Activated T-helper 9 cell treated with anti-CD3 and anti-CD28 coated beads, Interleukin-2, amount 50 U/mL, for 16 hours (primary cell): ENCODE measurements at places on chromosomes 3 and 15.

DNA sequence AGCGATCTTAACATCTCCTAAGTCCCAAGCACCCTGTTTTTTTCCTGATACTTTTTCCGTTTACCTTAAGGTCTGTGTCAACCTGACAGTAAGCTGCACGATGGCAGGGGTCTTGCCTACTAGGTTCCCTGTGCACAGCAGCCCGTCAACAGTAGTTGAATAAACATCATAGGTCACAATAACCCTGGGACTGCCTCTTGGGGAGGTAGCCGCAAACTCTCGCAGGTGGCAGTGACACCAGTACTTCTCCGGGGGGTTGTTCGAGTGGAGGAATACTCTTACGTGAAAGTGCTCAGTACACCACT lies 365 bp upstream of the PDCD6IP start:
- no peak for DNase-seq

DNA sequence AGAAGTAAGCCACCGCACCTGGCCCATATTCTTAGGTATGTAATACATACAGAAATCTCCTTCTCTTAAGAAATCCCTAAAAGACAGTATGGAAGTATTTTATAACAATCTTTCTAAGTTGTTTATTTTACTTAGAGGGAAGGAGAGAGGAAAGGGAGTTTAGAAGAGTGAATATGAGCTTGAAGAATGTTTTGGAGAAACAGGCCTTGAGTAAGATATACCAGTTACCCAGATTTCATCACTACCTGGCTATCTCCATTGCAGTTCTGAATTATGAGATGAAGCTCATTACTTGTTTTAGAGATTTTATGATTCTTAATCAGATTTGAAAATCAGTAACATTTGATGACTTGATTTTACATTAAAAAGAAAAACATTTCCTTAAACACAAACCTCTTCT lies 71.9 kb downstream of the DCUN1D1 start:
- DNase-seq, result no peak

- DNase-seq, result no peak
Observed at GRCh38 chr3:178083906-178084866, 452.1 kb upstream of the KCNMB2 start.

- DNase-seq, result no peak
Observed at GRCh38 chr3:114498539-114499370, 204.9 kb downstream of the TIGIT start.

DNA sequence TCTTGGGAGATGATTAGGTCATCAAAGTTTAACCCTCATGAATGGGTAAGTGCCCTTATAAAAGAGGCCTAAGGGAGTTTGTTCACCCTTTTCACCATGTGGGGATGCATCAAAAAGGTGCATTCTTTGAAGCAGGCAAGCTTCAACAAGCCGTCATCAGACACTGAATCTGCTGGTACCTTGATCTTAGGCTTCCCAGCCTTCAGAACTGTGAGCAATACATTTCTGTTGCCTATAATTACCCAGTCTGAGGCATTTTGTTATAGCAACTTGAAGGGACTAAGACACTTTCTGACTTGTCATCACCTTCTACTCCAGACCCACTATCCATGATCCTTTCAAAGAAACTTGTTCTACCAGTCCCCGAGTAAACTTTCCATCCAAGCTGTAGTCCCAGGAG lies 44.6 kb upstream of the LRRC58 start:
- no peak for DNase-seq

- DNase-seq, result no peak
Observed at GRCh38 chr15:101810456-101810855, 1.5 kb upstream of the OR4F15 start.

DNA sequence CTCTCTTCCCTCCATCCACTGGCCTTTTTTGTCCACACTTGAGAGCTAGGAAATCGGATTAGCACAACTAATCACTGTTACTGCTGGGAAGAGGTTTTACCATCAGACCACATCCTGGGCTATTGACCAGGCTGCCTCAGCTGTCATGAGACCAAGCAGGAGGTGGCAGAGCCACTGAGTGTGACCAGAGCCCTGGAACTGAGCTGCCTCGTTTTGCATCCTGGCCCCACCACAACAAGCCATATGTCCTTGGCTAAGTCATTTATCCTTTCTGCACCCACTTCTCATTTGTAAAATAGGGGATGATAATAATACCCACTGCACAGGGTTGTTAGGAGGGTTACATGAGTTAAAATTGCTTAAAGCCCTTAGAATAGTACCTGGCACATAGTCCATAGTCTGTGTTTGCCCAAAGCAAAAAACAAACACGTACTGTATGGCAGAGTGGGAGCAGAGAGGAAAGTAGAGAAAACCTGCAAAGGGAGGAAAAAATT lies 34.1 kb downstream of the TMEM158 start:
- no peak for DNase-seq

GRCh38 chr3:128482175-128482574 lies 10.8 kb downstream of the GATA2 start:
- DNase-seq, result no peak
